Stimulated activated CD8-positive, alpha-beta memory T cell treated with anti-CD3 and anti-CD28 coated beads, Interleukin-15, amount 100 ng/mL, for 4 hours (primary cell): ENCODE measurements at places on chromosomes 12 and 14.

GRCh38 chr12:7021956-7022355 lies 3.7 kb upstream of the LPCAT3 start:
- no peak for DNase-seq

- DNase-seq: no peak
Observed at GRCh38 chr14:22841311-22841710, 4.9 kb downstream of the MMP14 start.

DNA sequence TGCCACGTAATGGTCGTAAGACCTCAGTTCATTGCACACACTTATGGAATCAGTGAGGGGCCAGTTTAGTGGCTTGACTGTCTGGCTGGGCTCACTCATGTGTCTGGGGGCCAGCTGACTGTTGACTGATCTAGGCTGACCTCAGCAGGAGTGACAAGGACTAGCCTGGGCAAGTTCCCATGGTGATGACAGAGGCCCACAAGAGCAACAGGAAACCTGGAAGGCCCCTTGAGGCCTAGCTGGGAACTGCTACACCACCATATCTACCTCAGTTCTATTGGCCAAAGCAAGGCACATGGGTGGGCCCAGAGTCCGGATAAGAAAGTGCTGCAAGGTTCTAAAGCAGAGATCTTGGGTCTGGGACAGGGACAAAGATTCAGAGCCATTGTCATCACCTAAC lies 21.3 kb upstream of the RFLNA start:
- DNase-seq: no peak

GRCh38 chr12:4482936-4483335 lies 37.3 kb upstream of the FGF6 start:
- no peak for DNase-seq

DNA sequence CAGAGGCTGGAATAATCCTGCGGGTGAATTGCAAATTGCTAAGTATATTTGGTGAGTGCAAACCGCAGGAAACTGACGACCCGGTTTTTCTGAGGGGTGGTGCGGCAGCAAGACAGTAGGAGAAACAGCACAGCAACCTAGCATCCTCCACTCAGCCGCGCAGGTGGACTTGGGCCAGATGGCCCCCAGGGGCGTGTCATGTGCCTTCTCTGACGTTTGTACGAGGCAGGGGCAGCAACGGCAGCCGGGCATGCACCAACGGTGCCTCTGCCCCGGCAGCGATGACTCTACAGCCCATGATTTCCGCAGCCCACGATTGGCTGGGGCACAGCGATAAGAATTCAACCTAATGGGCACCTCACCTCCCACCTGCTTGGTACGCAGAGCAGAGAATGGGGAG lies 11.1 kb upstream of the CLEC2A start:
- no peak for DNase-seq

DNA sequence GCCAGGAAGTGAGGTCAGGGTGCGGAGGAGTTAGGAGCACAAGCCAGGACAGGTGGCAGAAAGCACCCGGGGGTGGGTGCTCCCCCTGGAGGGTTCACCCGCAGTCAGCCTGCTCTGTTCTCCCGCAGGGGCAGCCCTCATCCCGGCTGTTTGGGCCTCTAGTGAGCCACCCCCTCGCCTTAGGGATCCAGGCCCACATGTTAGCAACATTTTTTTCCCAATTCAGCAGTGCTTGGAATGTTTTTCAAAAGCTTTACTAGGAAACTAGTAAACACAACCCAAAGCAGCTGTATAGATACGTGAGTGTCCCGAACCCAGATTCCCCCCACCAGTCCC lies 28.5 kb upstream of the NXPH4 start:
- DNase-seq: no peak

GRCh38 chr12:47734725-47735480 lies 9.6 kb upstream of the ENDOU start:
- no peak for DNase-seq

DNA sequence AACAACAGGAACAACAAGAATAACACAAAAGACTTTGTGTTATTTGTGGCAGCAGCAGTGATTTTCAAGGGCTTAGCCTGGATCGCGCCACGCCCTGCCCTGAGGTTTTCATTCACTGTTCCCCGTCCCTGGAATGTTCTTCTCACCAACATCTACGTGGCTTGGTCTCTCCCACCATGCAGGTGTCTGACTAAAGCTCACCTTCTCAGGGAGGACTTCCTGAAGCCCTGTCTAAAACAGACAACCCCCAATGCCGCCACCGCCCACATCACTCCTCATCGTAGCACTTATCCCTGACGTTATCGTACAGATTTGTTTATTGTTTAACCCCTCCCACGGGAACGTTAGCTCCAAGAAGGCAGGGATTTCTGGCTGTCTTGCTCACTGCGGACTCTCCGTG lies 40.4 kb downstream of the P2RX4 start:
- DNase-seq: no peak

DNA sequence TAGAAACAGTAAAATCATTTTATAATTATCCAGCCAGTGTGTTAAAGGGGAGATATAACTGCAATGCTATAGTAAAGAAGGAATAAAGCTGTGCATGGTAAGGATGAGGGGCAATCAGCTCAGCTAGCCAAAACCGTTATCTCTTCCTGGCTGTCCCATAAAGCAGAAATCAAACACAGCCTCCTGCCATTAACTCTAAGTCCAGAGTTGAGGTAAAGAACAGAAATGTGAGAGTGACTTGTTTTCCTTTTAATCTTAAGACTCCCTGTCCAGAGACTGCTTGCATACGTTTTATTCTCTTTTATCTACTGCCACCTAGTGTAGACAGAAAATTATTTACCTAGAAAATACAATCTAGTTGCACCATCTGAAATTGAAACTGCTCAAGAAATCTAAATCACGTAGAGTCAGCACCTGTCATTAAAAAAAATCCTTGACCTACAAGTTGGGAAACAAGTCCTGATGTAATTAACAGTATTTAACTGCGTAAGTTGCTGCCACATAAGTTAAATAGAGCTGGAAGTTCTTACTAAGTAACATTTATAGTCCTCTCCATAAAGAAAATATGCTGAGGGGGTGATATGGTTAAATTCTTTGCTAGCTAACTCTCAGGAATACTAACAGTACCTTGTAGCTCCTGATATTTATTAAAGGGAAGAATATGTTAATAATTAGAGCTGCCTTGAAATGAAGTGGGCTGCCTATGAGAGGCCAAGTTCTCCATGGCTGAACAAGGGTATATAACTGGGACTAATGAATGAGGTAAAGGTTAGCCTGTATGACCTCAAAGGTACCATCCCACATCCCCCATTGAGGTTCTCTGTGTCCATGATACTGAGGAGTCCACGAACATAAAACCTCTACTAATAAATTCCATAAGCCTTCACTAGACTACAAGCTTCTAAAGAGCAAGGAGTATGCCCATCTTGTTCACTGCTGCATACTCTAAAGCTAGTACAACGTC lies 62.7 kb downstream of the GALNT4 start:
- no peak for DNase-seq

DNA sequence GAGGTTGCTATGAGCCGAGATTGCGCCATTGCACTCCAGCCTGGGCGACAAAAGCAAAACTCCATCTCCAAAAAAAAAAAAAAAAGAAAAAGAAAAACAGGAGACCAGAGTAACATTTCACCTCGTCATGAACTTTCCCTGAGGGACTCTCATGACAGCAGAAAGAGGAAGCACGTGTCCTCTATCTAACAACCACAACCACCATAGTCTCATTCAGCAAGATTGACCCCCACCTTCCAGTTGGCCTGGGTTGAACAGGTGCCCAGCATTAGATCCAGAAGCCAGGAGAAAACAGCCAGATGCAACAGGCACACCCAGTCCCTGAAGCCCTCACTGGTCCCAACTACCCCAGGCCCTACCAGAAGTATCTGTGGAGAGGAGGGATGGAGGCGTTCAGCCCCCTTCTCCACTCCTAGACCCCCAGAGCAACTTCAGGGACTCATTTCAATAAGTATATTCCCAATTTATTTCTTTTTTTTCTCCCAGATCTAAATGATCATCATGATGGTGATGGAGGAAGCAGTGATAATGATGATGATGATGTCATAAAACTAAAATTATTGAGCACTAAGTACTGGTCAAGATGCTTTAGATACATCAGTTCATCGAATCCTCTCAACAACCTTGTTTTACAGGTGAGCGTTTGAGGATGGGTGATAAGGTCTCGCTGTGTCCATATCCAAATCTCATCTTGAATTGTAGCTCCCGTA lies 235.0 kb downstream of the EFCAB11 start:
- no peak for DNase-seq

- DNase-seq: no peak
Observed at GRCh38 chr12:80872053-80872452, 65.7 kb downstream of the LIN7A start.

DNA sequence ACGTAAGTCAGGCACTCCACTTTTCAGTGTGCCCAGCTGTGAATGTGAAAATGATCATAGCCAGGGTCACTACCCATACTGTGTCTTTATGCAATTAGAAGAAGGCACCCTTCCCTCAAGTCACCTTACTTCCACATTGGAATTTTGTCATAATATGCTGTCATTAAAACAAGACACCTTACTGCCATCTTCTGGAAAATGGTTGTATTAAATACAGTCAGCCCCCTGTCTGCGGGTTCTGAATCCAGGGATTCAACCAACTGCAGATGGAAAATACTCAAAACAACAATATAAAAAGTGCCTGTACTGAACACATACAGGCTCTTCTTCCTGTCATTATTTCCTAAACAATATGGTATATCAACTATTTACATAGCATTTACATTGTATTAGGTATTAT lies 70.2 kb upstream of the TBX5 start:
- DNase-seq: no peak

DNA sequence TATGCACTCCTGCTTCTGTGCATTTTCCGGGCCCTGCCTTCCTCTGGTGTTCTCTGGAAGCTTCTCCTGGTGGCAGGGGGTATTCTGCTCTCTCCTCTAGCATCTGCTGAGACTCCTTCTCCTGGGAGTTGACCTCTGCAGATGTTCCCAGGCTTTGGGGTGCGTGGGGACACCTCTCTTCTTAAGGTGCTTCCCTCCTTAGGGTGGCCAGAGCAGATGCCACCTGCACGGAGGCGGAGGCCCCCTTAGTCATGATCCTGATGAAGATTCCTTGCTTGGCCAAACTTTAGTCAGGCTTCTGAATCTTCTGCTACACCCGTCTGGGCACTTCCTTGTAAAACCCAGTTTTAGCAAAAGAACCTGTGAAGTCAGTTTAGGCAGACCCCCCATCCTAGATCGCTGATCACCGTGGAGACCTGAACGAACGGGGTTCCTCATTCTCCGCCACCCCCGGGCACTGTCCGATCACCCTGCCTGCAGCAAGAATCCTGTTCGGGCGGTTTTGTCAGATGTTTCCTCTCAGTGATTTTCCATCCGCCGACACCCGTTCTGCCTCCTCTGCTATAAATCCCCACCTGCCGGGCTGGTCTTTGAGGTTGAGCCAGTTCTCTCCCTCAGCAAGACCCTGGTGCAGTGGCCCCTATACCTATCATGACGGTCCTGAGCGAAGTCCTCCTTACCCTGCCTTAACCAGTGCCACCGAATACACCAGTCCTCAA lies 111.9 kb downstream of the CALM1 start:
- DNase-seq: no peak

DNA sequence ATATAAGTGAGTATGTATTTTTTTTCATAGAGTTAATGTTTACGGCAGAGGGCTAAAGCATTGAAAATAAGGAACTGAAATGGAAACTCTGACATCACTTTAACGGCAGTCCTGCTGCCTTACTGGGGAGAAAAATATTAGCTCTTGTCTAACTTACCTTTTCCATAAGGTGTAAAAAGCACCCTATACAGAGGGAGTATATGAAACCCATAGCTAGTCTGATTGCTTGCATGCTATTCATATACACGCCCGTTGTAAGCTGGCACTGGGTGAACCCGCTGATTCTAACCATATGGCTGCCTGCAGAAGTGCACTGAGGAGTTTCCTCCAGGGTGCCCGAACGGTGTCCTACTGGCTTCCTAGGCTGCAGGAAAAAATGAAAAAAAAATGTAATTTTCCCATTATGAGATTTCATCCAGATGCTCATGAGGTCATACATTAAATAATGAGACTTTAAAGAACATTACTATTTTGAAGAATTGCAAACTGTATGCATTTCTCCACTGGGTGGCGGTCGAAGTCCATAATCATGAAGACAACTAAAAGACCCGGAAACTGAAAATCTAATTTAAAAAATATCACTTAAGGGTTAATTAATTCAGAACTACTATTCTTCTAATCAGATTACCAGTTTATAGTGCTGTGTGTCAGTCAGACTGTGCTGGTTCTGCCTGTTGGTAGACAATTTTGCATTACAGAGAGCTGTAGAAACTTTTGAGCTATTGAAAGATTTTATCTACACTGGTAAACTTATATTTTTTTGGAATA lies 144.7 kb downstream of the ALX1 start:
- no peak for DNase-seq

DNA sequence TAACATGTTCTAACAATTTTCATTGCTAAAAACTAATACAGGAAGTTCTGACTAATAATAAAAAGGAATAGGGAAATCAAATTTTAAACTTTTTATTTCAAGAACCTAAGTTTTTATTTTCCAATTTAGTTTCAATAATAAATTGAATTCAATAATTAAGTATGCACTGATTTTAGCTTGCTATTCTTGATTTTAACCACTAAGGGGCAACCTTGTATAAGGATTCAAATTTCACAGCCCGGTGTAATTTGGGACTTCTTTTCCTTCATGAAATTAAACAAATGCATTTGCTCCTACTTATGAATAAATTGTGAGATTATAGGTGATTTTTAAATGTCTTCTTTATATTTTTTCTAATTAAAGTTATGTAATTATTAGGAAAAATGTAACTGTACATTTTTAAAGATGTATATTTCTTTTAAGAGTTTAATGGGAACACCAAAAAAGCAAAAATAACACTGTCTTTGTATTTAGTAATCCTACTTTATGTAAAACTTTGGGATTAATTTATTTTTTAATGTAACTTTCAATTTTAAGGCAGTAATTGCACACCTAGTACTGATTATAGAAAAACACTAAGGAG lies 241.4 kb upstream of the PDZRN4 start:
- no peak for DNase-seq

- no peak for DNase-seq
Observed at GRCh38 chr14:100747021-100747586, 20.4 kb downstream of the DLK1 start.

- DNase-seq: no peak
Observed at GRCh38 chr12:24797901-24798300, 151.0 kb downstream of the BCAT1 start.

DNA sequence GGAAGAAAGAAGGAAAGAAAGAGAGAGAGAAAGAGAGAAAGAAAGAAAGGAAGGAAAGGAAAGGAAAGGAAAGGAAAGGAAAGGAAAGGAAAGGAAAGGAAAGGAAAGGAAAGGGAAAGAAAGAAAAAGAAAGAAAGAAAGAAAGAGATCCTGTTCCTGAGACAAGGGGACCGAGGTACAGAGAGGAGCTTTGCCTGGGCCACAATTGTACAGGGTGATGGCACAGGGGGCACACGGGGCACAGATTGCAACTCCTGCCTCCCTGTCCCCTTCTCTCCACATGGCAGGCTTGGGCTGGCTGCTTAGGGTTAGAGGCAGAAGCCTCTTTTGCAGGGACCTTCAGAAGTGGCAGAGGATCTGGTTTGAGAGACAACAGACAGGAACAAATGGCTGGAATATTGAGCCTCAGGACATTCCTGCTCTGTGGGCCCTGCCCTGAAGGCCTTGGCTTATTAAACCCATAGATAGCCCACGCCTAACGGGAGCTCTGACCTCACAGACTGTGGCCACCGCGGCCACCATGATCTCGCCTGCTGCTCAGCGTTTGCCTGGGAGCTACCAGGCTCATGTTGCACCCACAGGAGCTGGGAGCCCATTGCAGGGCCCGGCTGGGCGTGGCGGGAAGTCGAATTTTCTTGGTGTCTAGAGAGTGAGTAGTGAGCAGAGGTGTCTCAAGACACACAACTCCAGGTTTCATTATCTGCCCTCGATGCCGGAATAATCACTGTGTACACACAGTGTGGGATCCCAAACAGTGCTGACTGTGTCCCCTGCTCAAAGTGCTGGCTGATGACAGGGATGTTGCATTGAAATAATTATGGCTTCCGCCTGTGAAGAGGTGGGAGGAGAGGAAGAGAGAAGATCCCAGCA lies 147.9 kb upstream of the NCOR2 start:
- no peak for DNase-seq
